ENCODE measurements at places on chromosomes 2 and 18.
A peak's percentile ranks its signal among the peaks of the same experiment; 100 is the strongest.

DNA sequence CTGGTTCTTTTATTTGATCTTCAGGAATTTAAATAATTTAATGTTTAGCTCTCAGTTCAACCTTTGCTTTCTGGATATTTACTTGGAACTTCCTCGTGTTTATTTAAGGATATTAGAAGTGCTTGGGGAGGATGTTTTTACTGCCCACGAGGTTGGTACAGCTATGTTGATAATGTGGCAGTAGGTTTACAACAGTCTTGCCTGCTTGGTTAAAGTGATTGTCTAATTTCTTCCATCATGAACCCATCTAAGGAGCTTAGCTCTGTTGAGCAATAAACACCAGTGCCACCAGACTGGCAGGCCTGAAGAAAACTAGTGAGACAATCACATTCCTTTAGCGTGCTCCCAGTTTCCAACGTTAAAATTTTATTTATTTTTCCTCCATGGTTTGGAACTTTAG is 94.5 kb downstream of the ICOS start:
- no peak for DNase-seq

DNA sequence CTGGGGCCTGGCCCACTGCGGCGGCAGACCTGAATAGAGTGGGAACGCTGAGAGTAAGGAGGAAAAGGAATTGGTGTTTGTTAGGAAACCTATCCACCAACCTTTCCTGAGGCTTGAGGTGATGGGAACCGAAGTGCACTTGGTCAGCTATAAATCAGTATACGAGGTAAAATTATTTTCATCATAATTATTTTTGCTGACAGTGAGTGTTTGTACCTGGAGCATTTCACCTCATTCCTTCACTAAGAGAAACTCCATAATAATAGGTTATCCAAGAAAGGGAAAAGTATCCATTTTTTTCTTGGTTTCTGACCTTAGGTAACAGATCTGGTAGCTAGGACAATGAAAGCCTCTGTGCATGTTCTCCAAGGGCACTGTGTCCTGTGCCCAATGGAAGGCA is 138.6 kb upstream of the RGPD4 start:
- no peak for DNase-seq

- no peak for DNase-seq
Observed at GRCh38 chr2:30710461-30710860, 96.8 kb downstream of the CAPN13 start.

DNA sequence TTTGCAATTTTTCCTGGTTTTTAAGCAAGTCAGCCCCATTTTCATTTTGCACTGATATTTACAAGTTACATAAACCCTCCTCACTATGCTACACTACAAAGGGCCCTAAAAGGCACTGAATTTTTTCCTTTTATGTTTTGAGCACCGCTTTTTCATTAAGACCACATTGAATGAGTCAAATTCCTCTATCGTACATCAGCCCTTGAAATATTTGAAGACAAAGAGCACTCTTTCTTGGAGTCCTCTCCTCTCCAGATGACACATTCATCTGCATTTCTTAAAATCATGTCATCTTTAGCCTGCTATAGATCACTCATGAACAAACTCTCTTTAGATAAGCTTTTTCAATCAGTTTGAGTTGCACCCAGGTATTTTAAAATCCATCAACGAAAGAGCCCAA is 306.6 kb upstream of the SOX11 start:
- DNase-seq = no peak

DNA sequence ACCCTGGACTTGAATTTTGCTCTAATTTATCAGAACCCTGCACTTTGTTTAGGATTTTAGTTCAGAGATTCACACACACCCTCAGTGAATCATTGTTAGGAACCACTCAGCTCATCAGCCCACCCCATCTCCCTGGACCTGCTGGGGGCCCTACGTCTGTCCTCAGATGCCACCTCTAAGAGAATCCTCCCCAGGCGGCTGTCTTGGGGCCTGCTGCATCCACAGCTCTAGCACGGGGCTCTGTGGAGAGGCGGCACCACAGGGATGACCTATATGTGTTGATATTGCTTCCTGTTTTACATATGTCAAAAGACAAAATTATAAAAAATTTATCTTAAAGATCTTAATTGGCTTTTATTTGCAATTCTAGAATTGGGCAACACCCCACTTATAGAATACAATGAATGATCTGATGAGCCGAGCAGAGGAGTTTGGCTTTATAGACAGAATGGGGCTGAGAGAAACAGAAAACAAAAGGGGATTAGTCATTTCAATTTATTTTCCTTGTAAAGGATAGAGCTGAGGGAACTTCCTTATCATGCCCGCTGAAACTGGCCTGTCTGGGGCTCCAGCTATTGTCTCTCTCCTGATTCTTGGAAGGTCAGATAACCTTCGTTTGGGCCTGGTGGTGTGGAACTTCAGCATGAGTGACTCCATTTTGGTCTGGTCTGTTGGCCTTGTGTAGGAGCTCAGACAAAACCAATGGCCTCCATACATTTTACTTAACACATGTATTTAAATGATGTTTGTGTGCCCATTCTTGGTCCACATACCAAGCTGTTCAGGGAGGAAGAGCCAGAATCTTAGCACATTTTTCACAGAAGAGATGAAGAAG is 1.4 kb downstream of the MYO7B start:
- no peak for DNase-seq

GRCh38 chr2:234643407-234643806 is 146.5 kb upstream of the ARL4C start:
- DNase-seq = no peak

GRCh38 chr2:237904831-237905599 is 45.6 kb downstream of the RAMP1 start:
- no peak for DNase-seq

DNA sequence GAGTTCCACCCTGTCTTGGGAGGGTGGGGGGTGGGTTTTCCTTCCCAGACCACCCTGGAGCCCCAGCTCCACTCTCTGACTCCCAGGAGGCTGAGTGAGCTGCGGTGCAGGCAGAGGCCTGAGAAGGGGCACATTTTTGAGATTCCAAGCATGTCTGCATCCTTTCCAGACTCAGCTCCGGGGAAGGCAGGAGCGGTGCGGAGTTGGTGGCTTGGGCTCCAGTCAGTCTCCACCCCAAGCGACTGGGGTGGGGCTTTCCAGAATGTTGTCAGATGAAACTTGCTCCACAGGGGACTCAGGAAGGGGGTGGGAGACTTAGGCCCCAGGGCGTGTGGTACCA is 44.2 kb upstream of the HS6ST1 start:
- no peak for DNase-seq

DNA sequence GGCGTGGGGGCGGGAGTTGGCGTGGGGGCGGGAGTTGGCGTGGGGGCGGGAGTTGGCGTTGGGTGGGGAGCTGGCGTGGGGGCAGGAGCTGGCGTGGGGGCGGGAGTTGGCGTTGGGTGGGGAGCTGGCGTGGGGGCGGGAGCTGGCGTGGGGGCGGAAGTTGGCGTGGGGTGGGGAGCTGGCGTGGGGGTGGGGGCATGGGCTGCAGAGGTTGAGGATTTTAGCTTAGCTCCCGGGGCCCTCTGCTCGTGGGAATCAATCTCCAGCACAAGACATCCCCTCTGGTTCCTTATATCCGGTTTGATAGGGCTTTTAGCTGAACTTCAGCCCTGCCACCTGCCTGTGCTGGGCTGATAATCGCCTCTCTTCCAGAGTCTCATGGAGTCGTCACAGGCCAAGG is 177.0 kb downstream of the LDLRAD4 start:
- DNase-seq = no peak

DNA sequence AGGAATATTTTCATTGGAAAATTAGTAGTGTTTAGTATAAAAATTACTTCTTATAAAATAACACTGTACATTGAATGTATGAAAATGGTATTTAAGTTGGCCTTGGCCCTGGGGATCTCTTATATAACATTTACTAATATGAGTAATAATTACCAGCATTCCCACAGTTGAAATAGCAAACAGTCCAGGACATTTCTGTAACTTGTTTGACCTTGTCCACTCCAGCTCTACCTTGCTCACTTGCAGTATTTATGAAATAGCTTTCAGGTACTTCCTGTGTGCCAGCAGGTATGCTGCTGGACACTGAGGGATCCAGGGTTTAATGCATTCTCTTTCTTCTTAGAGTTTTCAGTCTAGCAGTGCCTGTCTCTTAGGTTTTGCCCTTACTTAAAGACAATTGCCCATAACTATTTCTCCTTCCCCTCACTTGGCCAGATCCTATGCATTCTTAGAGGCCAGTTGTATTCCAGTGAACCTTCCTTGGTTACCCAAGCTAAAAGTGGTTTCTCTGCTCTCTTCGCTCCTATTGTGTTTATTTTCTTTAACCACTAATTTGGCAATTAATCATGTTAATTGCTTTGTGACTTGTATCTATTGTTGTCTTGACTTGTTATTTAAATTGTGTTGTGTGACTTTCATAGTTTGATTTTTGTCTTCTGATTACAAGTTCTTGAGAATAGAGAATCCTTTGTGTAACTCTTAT is 25.9 kb downstream of the BABAM2 start:
- no peak for DNase-seq

GRCh38 chr2:140526575-140526974 is 1604.2 kb downstream of the LRP1B start:
- no peak for DNase-seq

DNA sequence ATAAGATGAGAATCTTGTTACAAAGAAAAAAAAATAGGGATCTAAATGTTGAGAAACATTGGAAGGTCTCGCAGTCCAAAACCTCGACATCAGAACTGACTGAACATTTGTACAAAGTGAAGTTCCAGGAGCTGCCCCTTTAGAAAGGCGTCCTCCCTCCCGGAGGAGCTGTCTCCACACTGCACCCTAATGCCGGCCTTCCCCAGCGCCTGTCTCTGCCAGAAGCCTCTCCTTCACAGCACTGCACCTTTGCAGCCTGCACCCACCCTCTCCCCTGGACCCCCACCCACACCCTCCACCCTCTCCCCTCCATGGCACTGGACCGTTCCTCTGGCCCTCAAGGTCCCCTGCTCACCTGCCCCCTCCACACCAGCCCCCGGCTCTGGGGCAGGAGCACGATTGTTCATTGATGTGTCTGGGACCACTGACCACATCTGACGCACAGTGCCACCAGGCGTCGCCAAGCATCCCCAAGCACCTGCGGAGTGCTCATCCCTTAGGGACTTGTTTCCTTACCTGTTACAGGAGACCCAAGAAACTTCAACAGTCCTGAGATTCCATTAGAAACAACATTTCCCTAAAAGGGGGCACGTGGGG is 90.3 kb upstream of the SNTG2 start:
- no peak for DNase-seq

- no peak for DNase-seq
Observed at GRCh38 chr2:127737892-127738291, 36.6 kb downstream of the SFT2D3 start.

GRCh38 chr2:55247025-55247424 is 14.5 kb downstream of the RPS27A start:
- no peak for DNase-seq

- DNase-seq = no peak
Observed at GRCh38 chr18:57792631-57793301, 10.3 kb downstream of the ATP8B1 start.

DNA sequence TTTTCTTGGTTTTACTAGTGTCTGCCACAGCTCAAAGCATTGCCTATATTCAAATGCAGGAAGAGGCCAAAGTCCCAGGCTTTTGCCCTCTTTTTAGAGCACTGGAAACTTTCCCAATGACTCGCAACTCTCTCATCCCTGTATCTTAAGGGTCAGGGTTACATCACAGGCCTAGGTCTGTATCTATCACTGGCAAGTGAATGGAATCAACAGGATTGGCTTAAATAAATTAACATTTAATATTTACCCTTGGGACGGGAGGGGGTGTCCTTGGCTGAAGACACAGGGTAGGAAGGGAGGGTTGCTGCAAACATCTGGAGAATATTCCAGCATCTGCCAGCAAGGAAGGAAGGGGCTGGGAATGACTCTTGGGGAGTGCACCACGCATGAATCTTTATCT is 242.6 kb downstream of the SLC4A3 start:
- no peak for DNase-seq

GRCh38 chr2:37119157-37119556 is 34.8 kb downstream of the GPATCH11 start:
- no peak for DNase-seq

- no peak for DNase-seq
Observed at GRCh38 chr2:226836548-226836885, 663 bp downstream of the RHBDD1 start.

- DNase-seq = no peak
Observed at GRCh38 chr2:225842939-225843338, 443.4 kb downstream of the NYAP2 start.

DNA sequence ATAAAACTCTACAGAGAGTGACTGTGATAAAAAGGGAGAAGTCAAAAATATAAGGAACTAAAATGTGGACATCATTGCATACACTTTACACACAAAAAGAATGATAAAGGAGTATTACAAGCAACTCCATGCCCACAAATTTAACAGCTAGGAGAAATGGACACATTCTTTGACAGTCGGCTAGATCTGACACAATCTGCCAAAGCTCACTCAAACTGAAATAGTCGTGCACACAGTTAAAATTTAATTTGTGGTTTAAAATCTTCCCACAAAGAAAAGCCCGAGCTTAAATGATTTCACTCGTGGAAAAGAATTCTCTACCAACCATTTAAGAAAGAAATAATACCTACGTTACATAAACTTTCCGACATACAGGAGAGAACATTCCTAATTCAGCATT is 132.4 kb downstream of the ZAP70 start:
- DNase-seq = peak; percentile 12

GRCh38 chr2:164984428-164984827 is 29.1 kb upstream of the SLC38A11 start:
- no peak for DNase-seq

DNA sequence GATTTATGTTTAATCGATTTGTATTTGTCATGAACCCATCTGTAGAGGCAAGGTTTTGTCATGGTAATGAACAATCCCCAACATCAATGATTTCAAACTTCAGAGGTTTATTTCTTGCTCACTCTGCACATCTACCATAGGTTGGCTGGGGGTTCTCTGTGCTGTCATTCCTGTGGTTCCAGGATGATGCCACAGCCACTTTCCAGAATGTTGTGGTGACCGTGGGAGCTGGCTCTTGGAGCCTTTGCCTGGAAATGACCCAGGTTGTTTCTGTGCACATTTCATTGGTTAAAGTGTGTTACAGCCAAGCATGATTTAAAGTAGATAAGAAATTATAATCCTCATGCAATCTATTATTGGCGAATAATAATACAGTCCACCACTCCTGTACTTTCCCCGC is 28.2 kb upstream of the EPAS1 start:
- no peak for DNase-seq

DNA sequence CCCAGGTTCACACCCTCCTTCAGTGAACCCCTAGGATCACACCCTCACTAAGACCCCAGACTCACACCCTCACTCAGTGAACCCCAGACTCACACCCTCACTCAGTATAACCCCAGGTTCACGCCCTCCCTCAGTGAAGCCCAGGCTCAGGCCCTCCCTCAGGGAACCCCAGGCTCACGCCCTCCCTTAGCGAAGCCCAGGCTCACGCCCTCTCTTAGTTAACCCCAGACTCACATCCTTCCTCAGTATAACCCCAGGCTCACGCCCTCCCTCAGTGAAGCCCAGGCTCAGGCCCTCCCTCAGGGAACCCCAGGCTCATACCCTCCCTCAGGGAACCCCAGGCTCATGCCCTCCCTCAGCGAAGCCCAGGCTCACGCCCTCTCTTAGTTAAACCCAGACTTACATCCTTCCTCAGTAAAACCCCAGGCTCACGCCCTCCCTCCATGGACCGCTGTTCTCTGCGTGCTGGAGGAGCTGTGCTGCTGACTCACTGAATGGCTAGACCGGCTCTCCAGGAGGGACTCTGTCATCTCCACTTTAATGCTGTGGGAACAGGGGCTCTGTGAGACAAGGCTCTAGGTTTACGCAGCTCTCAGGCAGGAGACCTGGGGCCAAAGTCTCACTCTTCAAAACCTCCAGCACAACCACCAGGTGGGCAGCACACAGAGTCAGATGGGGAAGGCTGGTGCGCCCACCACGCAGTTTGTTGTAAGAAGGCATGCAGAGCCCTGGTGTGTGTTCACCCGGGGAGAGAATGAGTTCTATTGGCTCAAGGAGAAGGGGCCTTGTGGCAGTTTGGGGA is 506.9 kb upstream of the MYT1L start:
- DNase-seq = no peak

Measured in GF-D8 (cell line).